ENCODE measurements at places on chromosomes 16 and 17.

- no peak for DNase-seq
These were observed 155.6 kb upstream of the MON1B start for GRCh38 chr16:77035361-77035760.

DNA sequence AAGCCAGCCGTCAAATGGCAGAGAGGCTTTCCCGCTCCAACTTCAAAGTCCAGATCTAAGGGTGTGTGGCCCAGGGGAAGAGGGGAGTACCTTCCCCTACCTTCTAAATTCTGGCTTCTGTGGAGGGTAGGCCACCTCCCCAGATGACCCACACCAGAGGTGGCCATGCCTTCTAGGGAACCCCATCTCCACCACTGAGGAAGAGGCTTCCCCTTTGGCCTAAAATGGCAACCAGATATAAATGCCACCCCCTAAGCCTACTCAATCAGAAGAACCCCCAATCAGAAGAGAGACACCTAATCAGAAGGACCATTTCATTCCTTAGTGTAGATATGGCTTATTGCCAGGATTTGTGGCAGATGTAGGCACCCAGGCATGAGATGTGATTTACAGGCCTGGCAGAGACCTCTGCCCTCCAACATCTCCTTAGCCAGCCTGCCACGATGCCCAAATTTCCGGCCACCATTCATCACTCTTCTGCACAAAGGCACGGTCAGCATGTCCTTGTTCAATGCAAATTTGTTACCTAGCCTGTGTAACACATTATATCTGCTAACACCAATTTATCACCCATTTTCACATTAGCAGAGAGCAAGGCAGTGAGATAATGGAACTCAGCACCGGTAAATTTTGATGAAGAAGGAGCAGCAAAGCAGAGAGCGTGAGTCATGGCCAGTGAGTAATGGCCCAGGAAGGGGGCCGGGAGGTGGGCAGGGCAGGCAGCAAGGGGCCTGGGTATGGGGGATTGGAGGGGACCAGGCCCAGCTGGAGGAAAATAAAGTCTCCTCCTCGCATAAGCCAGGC, 1.2 kb upstream of the MGAT5B start:
- DNase-seq, result no peak

DNA sequence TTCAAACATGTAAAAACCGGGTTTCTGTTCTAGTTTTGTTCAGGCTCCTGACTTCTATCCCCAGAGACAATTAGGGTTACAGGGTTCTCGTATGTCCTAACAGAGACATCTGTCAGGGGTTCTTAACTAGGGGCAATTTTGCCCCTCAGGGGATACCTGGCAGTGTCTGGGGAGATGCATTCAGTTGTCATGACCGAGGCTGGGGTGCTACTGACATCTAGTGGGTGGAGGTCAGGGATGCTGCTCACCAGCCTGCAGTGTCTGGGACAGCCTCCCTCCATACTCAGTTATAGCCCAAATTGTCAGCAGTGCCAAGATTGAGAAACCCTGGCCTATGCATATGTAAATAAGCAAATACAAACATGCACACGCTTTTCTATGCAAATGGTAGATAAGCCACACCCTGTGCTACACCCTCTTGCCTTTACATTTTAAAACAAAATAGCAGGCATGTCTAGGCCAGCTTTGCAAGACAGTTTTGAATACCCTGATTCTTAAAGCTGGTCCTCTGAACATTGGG, 37.4 kb downstream of the CLEC16A start:
- DNase-seq, result no peak

DNA sequence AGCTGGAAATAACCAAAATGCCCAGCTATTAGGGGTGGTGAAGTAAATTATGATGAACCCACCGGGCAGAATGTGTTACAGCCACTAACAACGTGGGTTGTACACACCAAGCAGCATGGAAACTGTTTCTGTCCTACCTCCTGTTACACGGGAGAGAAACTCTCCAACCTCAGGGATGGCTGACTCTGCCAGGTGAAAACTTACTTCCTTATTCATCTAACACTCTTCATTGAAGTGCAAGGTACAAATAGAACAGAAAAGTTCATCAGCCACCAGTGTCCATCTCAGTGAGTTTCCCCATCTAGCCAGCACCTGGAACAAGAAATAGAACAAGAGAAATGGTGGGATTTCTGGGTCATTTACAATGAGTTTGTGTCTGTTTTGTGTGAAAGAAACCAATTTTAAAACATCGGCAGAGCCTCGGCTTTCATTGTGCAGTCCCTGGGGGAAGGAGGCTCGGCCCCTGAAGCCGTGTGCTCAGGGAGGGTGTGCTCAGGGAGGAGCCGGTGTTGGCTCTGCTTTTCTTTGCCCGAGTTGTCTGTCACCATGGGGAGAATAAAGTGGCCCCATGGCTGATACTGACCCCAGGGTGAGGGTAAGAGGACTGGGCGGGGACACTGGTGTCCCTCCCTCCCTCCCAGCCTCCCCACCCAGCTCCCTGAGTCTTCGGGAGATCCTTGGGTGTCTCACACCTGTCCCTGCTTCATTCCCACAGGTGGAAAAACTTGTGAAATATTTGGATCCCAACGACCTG, 39.8 kb downstream of the RAB11FIP4 start:
- DNase-seq, result no peak

- no peak for DNase-seq
These were observed 150.8 kb downstream of the C16orf78 start for GRCh38 chr16:49524216-49524946.

DNA sequence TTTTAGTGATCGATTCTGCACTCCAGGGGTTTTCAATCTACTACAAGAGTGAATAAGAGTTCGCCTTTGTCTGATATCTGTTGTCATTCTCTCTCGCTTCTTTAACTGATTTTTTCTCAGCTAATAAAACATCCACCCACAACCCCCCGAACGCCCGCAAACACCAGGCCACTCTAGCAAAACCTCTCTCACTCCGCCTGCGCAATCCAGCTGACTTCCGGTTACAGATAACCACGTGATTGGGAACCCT, 338 bp upstream of the RPL19 start:
- peak; percentile 92 for DNase-seq

DNA sequence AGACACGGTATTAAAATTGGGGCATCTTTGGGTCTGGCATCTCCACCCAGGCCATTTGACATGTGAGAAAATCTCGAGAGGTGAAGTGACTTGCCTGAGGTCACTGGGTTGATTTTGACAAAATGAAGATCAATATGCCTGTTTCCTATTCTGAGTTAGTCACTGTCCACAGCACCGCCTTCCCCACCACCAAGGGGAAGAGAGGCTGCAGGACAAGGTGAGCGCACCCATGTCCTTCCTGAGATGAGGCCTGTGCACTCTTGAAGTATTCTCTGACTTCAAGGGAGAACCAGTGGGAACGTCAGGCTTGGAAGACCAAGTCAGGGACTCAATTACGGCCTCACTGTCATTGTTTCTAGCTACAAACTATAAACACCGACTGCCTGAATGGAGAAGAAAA, 49.9 kb upstream of the WSB1 start:
- DNase-seq, result no peak

GRCh38 chr16:84246679-84247077, 6.9 kb upstream of the KCNG4 start:
- no peak for DNase-seq

DNA sequence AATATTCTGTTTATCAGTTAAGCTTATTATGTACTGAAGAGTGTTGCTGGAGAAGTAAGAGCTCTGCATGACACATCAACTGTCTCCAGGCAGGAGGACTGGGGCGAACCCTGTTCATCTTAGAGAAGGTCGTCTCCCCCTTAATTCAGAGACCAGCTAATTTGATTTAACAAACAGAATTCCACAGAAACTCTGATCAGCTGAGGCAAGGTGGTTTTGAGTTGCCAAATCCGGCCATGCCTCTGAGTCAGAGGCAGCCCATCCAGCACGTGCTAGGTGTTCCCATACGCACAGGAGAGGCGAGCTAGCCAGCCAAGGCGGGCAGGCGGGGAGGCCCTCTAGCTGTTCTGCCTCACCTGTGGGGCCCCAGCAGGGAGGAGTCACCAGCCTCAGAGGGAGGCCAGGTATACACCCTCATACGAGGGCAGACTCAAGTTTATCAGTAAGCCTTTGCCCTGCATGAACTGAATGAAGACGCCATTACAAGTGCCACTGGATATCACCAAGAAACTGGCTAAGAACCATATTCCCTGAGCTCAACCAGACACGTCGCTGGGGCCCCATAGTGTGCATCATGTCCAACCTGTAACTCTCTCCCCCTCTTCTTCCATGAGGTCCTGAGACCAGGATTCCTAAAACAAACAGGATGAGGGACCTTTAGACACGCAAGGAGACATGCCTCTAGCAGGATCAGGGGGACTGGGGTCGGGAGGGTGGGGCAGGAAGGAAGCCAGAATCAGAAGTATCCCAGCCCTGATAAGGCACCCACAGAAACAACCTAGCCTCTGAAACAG, 25.7 kb downstream of the STAT5A start:
- DNase-seq, result no peak

- no peak for DNase-seq
These were observed 39.0 kb upstream of the CRISPLD2 start for GRCh38 chr16:84780544-84781376.

DNA sequence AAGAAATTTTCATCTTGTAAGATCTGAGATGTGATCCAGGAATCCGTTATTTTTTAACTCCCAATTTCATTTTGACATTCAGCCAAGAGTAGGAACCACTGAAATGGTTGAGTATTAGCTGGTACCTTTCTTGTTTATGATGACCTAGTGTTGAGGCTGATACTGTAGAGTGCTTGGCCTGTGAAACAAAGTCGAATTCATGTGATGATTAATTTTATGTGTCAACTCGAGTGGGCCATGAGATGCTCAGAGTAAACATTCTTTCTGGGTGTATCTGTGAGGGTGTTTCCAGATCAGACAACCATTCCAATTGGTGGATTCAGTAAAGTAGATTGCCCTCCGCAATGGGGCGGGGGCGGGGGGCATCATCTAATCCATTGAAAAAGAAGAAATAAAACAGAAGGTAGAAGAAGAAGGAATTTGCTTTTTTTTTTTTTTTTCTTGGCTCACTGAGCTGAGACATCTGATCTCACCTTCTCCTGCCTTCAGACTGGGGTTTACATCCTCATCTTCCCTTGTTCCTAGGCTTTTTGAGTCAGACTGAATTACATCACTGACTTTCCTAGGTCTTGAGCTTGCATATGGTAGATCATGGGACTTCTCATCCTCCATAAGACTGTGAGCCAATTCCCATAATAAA, 264.6 kb upstream of the KCNJ16 start:
- no peak for DNase-seq

- no peak for DNase-seq
These were observed 15.3 kb downstream of the ZC3H7A start for GRCh38 chr16:11781773-11782172.

DNA sequence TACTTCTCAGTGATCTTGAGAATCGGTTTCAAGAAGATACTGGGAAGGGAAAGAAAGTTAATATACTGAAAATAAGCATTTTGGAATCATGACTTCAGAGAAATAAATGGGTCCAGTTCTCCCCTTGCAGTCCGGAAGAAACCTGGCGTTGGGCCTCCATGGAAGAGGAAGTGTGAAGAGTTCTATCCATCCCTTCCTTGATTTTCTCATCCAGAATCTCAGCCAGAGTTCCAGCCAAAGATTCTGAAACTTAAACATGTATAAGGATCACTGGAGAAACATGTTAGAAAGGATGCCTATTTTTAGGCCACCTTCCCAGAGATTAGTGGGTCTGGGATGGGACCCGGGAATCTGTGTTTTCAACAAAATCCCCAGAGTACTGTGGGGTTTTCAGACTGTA, 8.7 kb upstream of the GAS7 start:
- DNase-seq, result no peak

GRCh38 chr16:24747441-24747840, 18.0 kb downstream of the TNRC6A start:
- no peak for DNase-seq

All from fibroblast of the conjunctiva (primary cell).